ENCODE measurements at places on chromosomes 7 and 10. TPM values are rescaled to one million over a fixed set of nuclear protein-coding genes. Genes with fewer than 3 reads are reported as not detected.

DNA sequence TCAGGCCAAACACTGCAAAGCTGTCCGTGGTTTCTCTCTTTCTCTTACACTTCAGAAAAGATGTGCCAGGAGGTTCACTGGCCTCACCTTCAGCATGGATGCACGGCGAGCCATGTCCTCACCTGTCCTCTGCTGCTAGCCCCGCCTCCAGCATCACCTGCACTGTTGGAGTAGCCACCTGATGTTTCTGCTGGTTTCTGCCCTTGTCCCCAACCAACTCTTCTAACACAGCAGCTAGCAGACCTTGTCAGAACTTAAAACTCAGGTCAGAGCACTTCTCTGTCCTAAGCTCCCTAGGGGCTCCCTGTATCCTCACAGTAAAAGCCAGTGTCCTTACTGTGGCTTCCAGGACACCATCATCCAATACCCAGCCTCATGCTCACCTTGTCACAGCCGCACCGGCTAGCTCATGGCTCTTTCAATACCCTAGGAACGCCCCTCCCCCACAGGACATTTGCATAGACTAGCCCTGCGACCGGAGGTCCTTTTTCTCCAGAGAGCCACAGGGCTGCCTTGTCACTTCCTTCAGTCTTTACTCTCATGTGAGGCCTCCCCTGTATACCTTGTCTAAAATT lies 15.2 kb downstream of the PALD1 start:
- H3K27me3 ChIP-seq: peaks cover 11% of the 10 kb centered on the region
- H3K27ac ChIP-seq: no peak overlapping the region
- no peaks in the 10 kb centered on the region for H3K36me3 ChIP-seq
- DNase-seq: no peak

DNA sequence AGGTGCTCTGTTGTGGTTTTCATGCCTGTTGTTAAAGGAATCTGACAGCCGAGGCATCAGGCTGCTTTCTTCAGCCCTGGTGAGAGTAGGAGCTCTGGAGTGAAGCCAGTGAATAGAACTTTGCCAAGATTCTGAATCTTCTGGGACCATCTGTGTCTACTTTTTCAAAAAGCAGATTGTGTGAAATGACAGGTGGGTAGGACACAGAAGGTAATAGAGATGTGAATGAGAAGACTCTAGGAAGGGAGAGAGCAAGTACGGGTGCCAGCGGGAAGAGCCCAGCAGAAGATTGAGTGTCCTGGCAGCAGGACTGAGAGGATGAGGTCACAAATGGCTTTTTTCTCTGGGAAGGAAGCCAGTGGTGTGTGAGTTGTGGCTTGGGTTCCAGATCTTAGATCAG lies 429.2 kb downstream of the SDK1 start:
- DNase-seq: no peak
- no peaks in the 10 kb centered on the region for H3K36me3 ChIP-seq
- no peaks in the 10 kb centered on the region for H3K27me3 ChIP-seq
- H3K4me1 ChIP-seq: no peaks in the 10 kb centered on the region

- no peak overlapping the region for H3K27ac ChIP-seq
- no peaks in the 10 kb centered on the region for H3K4me1 ChIP-seq
- H3K4me3 ChIP-seq: no peak overlapping the region
- no peaks in the 10 kb centered on the region for H3K36me3 ChIP-seq
- no peak for DNase-seq
These were observed 39.4 kb downstream of the SLC16A9 start for GRCh38 chr10:59670269-59670668.

- H3K4me3 ChIP-seq: no peak overlapping the region
- H3K36me3 ChIP-seq: no peaks in the 10 kb centered on the region
- DNase-seq: no peak
- H3K27ac ChIP-seq: no peak overlapping the region
These were observed 168.8 kb downstream of the RNF216 start for GRCh38 chr7:5612695-5613094.

DNA sequence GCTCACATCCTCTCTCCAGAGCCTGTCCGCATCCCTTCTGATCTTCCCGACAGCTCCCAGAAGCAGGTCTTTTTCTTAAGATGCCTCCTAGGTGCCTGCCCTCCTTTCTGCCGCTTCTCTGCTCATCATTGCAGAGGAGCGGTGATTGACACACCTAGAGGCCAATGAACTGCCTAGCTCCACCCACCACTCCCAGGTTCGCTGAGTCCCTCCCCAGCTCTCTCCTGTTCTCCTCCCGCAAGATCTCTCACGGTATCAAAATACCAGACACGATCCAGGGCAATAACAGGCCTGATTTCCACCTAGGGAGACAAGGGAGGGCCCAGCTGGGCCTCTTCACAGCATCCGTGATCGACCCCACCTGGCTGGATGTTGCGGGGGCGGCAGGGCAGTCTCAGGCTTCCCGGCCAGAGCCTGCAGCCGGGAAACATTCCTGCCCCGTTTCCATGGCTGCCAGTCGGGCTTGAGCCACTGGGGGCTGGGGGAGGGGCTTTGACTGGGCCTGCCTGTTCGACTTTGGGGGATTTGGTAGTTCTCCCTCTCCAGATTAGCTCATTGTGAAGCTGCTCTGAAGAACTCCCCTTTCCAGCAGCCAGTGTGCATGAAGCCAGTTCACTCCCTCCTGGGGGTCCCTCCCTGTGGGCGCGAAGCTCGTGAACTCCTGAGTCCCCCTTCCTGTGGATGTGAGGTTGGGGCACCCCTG lies 373.5 kb downstream of the RPS24 start:
- no peak overlapping the region for H3K27ac ChIP-seq
- peaks cover 19% of the 10 kb centered on the region for H3K27me3 ChIP-seq
- H3K36me3 ChIP-seq: no peaks in the 10 kb centered on the region
- H3K4me1 ChIP-seq: peaks cover 6% of the 10 kb centered on the region
- peak overlapping the region; percentile 74 for H3K4me3 ChIP-seq

DNA sequence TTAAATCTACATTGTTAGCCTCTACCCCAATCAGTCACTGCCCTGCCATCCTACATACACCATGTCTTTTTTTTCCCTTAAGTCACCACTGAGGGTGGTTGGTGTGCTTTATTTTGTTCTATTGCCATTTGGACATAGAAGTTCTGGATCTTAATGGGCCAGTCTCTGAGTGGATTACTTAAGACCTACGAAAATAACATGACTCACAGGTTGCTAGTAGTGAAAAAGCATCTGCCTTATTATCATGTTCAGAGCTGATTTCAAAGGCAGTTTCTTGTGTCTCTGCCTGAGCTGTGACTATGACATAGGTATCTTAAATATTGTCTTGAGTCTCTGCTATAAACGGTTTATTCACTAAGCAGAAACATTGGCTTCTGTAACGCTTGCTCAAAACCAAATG lies 410.8 kb downstream of the MDFIC start:
- no peaks in the 10 kb centered on the region for H3K4me1 ChIP-seq
- no peak overlapping the region for H3K27ac ChIP-seq
- peaks cover 7% of the 10 kb centered on the region for H3K27me3 ChIP-seq
- H3K36me3 ChIP-seq: no peaks in the 10 kb centered on the region

DNA sequence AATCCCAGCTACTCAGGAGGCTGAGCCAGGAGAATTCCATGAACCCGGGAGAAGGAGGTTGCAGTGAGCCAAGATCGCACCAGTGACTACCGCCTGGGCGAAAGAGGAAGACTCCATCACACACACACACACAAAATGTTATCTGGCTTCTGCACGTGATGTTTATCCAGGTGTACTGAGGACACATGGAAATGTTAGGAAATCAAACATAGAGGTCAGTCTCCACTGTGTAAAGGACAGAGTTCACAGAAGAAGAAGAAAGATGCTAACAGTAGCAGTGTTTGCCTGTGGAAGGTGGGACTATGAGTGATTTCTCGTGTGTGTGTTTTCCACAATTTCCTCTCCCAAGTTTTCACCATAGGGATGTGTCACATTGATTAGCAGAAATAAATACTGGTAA lies 256.9 kb downstream of the ELMO1 start:
- DNase-seq: no peak
- H3K27ac ChIP-seq: no peak overlapping the region
- peaks cover 4% of the 10 kb centered on the region for H3K36me3 ChIP-seq
- peaks cover 5% of the 10 kb centered on the region for H3K4me1 ChIP-seq
- H3K4me3 ChIP-seq: no peak overlapping the region
- no peaks in the 10 kb centered on the region for H3K27me3 ChIP-seq

DNA sequence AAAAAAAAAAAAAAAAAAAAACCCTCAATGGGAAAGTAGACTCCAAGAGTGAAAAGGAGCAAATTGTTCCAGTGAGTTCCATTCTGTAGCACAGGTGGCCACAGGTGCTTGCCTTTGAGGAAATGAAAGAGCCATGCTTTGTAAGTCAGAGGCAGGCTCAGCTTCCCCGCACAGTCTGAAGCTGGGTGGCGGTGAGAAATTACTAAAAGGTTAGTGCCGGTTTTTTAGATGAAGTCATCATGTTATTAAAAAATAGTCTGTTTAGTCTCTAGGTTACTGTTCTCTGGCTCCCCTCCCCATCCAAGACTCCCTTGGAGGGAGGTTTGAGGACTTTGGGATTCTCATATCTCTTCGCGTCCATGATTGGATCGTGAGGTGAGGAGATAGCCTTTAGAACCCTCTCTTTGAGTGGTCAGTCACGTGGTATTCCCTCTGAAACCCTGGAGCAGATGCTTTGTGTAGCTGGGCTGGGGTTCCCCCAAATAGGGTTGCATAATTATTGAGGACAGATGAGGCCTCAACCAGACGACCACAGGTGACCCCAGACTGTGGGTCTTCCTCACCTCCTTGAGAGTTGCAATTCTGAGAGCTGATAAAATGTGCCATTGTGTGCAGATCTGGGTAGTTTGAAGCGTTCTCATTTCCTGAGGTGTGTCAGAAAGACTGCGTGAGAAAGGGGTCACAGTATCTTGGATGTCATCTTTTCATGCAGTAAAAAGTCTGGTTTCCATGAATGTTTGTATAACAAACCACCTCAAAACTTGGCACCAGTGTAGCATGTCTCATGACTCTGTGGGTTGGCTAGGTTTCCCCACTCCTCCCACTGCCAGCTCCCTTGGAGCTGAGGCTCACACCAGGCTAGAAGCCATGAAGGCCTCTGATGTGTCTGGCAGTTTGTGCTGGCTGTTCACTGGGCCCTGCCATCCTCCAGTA lies 27.1 kb downstream of the OGDH start:
- peak overlapping the region; percentile 30 for H3K27ac ChIP-seq
- peaks cover 86% of the 10 kb centered on the region for H3K4me1 ChIP-seq
- H3K4me3 ChIP-seq: peak overlapping the region; percentile 68

DNA sequence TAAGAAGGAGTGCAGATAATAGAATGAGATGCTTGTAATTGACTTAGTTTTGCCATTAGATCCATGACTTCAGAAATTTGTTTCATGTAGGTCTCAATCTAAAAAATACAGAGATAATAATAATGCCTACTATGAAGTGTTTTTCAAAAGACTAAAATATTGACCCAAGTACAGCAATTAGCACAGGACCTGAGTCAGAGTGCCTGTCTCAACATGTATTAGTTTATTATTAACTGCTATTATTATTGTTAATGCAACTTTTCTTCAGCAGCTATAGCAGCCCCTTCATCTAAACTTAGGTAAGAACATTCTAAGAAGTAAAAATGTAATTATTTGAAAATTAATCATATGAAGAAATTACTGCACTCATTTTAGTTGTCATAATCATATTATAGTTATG lies 82.9 kb upstream of the HGF start:
- H3K27ac ChIP-seq: no peak overlapping the region
- no peaks in the 10 kb centered on the region for H3K4me1 ChIP-seq
- no peaks in the 10 kb centered on the region for H3K36me3 ChIP-seq
- no peak for DNase-seq
- H3K27me3 ChIP-seq: no peaks in the 10 kb centered on the region

- H3K36me3 ChIP-seq: no peaks in the 10 kb centered on the region
- peaks cover 7% of the 10 kb centered on the region for H3K4me1 ChIP-seq
These were observed 3.9 kb upstream of the PWWP2B start for GRCh38 chr10:132392811-132393694.

DNA sequence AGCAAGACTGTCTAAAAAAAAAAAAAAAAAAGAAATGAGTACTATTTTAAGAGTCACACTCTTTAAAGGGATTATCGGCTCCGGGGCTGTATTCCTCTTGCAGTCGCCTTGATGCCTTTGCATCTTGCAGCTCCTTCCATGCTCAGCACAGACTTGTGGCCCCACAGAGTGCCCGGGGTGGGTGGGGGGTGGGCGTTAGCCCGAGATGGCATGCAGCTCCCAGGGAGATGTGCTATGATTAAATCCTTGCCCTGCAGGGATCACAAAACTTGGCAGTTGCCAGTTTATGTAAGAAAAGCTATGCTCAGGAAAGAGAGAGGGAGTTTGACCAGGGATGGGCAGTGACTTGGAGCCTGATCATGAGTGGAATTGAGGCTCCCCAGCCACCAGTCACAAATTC lies 81.9 kb downstream of the CCDC3 start:
- no peak overlapping the region for H3K4me3 ChIP-seq
- no peak overlapping the region for H3K27ac ChIP-seq
- peaks cover 9% of the 10 kb centered on the region for H3K27me3 ChIP-seq
- DNase-seq: no peak
- H3K36me3 ChIP-seq: no peaks in the 10 kb centered on the region

DNA sequence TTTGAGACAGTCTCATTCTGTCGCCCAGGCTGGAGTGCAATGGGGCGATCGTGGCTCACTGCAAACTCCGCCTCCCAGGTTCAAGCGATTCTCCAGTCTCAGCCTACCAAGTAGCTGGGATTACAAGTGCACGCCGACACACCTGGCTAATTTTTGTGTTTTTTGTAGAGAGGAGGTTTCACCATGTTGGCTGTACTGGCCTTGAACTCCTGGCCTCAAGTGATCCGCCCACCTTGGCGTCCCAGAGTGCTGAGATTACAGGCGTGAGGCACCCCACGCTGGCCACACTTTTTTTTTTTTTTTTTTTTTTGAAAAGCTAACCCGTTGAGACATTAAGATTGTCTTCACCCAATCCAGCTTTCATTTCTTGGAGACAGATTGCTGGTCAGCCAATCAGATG lies 2.1 kb downstream of the ZNF273 start:
- H3K27ac ChIP-seq: no peak overlapping the region
- H3K4me1 ChIP-seq: peaks cover 60% of the 10 kb centered on the region
- H3K27me3 ChIP-seq: no peaks in the 10 kb centered on the region
- peak overlapping the region; percentile 97 for H3K4me3 ChIP-seq
- no peak for DNase-seq

DNA sequence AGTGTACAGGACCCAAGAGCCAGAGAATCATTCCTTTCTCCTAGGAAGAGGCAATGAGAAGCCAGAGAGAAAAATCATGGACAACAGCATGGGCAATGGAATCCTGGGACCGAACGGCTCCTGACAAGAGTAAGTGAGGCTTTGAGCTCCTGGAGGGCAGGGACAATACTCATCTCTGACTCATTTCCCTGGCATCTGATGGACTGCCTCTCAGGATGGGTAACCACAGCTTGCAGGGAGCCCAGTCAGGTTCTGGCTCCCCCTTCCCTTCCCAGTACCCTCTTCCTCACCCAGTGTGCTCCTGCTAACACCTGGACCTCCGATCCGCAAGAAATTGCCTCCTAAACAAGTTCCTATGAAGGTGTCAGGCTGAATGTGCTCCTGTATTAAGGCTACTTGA lies 51.2 kb upstream of the SORCS3 start:
- no peak overlapping the region for H3K27ac ChIP-seq
- no peaks in the 10 kb centered on the region for H3K36me3 ChIP-seq
- peaks cover 14% of the 10 kb centered on the region for H3K27me3 ChIP-seq
- DNase-seq: no peak
- no peak overlapping the region for H3K4me3 ChIP-seq
- H3K4me1 ChIP-seq: peaks cover 10% of the 10 kb centered on the region

- no peak for DNase-seq
- no peaks in the 10 kb centered on the region for H3K4me1 ChIP-seq
- no peaks in the 10 kb centered on the region for H3K36me3 ChIP-seq
- no peak overlapping the region for H3K4me3 ChIP-seq
These were observed 43.0 kb downstream of the SCRN1 start for GRCh38 chr7:29946428-29947186.

ZPBP gene
- total RNA-seq: not detected
